ENCODE measurements at places on chromosomes 2 and 18.

GRCh38 chr2:198056836-198057235 lies 252.4 kb downstream of the PLCL1 start:
- no peak for DNase-seq

GRCh38 chr2:85314884-85315242 lies 12.9 kb downstream of the TGOLN2 start:
- DNase-seq, result no peak

GRCh38 chr2:10566018-10566417 lies 117.9 kb upstream of the ODC1 start:
- no peak for DNase-seq

DNA sequence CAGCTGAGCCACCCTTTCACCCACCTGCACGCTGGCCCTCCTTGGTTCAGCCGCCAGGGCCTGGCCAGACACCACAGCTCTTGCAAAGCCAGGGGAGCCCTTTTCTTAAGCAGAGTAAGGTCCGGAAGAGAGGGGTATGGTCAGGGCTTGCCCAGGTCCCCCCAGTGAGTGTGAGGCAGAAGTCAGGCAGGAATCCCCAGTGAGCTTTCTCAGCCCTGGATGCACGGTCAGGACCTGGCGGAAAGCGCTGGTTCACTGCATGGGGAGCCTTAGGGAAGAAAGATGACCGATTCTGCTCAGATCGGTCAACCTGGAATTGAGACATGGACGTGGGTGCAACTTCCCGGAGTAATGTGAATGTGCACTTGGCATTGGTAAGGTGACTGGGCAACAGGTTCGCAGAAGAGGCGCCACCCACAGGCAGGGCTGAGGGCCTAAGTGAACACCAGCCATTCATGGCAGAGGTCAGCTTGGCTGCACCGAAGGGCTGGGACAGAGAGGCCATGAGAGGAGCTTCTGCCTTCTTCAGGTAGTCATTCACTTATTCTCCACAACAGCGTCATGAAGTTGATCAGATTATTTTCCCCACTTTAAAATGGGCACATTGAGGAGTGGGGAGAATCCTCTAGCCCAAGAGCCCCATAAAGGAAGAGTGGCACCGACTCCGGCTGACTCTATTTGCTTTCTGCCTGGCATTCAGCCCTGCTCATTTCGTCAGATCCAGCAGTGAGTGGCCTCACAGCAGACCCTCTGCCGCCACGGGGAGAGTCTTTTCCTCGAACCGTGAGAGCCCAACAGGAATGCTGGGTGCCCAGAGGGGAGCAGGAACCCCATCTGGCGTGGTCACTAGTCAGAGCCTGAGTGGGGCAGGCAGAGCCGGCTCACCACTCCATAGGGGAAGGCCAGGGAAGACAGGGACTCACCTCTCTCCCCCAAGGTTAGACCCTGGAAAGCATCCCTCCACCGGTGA lies 35.8 kb downstream of the SCTR start:
- no peak for DNase-seq

- DNase-seq, result no peak
These were observed 18.4 kb downstream of the TFCP2L1 start for GRCh38 chr2:121266543-121267106.

GRCh38 chr18:5103693-5104092 lies 93.4 kb downstream of the AKAIN1 start:
- no peak for DNase-seq

- DNase-seq, result no peak
These were observed 5.4 kb upstream of the ITGB6 start for GRCh38 chr2:160205505-160205904.

GRCh38 chr2:102434655-102435381 lies 11.9 kb downstream of the IL18RAP start:
- DNase-seq, result no peak

DNA sequence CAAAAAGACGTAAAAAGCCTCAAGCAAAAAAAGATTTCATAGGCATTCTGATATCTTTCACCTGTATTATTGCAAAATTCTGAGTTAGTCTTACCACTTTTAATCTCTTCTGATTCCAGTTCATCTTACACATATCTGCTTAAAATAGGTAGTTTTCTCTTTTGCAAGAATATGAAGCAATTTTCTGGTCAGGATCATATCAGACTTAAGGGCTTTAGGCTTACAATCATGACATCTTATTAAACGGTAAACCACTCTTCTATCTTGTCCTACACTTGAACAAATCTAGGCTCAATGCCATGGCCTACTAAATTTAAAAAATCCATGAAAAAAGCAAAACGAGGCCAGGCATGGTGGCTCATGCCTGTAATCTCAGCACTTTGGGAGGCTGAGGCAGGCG lies 50.1 kb upstream of the GAREM1 start:
- no peak for DNase-seq

DNA sequence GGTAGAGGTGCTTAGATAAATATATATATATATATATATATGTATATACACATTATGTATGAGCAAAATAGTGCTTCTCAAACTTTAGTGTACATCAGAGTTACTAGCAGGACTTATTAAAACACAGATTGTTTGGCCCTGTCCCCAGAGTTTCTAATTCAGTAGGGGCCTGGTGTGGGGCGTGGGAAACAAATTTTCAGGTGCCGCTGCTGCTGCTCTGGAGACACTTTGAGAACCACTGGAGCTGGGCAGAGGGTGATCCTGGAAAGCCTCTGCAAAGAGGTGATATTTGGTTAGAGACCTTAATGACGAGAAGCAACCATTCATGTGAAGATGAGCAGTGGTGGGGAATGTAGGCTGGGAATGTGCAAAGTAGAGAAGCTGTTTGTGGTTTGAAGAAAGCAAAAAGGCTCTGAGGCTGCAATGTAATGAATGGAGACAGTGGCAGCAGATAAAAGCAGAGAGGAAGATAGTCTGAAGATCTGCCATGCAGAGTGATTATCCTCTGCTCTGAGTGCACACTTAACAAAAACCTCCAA lies 142.9 kb downstream of the PLCL1 start:
- no peak for DNase-seq
